ENCODE measurements at places on chromosomes 12 and 14.

- DNase-seq, result peak; percentile 54
These were observed 652 bp downstream of the SUPT16H start for GRCh38 chr14:21382886-21383847.

GRCh38 chr14:53640695-53641094 lies 315.9 kb downstream of the BMP4 start:
- peak; percentile 70 for DNase-seq

- no peak for DNase-seq
These were observed 94.5 kb downstream of the MYRFL start for GRCh38 chr12:69919495-69919894.

DNA sequence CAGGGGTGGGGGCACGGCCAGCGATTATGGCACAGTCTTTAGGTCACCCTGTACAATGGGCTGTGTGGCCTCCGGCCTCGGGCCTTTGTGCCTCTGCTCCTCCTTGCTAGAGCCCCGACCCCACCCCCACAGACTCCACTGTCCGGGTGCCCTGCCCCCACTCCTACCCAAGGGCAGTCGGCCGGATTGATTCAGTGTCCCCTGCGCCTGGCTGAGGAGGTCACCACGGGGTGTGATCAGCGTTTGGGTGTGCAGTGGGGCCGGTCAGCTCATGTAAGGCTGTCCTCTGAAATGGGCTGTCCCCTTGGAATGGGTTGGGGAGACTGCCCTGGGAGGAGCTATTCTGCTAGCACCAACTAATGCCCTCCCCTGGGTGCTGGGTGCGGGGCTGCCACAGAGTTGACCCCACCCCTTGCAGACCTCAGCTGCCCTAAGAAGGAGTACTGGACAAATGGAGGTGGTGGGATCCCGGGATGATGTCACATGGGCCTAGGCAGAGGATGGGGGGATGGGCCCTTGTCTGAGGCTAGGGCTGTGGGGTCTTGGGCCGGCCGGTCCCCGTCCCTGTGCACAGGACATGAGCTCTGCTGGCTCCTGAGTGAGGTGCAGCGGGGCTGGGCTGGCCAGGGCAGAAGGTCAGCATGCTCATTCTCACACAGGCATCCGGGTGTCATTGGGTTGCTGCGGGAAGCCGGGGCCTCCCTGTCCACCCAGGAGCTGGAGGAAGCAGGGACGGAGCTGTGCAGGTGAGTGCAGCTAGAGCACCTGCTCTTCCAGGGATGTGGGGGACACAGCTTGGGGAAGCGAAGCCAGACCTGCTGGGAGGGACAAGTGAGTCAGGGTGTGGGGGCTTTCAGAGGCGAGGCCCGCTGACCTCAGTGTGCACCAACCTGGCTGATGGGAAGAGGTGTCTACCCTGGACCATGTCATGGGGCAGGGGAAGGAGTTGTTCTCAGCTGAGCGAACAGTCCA lies 23.4 kb downstream of the ASPG start:
- no peak for DNase-seq

GRCh38 chr12:51751661-51752060 lies 96.9 kb downstream of the FIGNL2 start:
- no peak for DNase-seq

- peak; percentile 56 for DNase-seq
These were observed 69.4 kb downstream of the CD163L1 start for GRCh38 chr12:7374423-7375144.

GRCh38 chr14:61080591-61081010 lies 99.6 kb downstream of the SLC38A6 start:
- peak; percentile 100 for DNase-seq

DNA sequence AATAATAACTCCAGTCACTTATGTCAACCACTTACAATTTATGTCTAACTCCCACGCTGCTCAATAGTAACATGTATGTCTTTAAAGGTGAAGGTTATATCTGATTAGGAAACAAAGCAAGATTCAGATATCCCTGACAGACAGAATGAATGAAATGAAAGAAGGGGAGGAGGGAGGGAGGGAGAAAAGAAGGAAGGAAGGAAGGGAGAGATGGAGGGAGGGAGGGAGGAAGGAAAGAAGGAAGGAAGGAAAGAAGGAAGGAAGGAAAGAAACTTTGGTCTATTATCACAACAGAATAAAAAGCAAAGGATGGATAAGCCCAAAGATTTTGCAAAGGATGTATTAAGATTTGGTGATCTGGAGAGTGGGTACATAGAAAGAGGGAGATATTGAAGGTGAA lies 433.3 kb downstream of the PRKD1 start:
- no peak for DNase-seq

GRCh38 chr12:114626-115211 lies 48.2 kb downstream of the IQSEC3 start:
- DNase-seq, result no peak

GRCh38 chr12:43711348-43711747 lies 47.2 kb downstream of the PUS7L start:
- DNase-seq, result no peak

GRCh38 chr12:15751741-15752140 lies 37.4 kb downstream of the EPS8 start:
- peak; percentile 57 for DNase-seq

DNA sequence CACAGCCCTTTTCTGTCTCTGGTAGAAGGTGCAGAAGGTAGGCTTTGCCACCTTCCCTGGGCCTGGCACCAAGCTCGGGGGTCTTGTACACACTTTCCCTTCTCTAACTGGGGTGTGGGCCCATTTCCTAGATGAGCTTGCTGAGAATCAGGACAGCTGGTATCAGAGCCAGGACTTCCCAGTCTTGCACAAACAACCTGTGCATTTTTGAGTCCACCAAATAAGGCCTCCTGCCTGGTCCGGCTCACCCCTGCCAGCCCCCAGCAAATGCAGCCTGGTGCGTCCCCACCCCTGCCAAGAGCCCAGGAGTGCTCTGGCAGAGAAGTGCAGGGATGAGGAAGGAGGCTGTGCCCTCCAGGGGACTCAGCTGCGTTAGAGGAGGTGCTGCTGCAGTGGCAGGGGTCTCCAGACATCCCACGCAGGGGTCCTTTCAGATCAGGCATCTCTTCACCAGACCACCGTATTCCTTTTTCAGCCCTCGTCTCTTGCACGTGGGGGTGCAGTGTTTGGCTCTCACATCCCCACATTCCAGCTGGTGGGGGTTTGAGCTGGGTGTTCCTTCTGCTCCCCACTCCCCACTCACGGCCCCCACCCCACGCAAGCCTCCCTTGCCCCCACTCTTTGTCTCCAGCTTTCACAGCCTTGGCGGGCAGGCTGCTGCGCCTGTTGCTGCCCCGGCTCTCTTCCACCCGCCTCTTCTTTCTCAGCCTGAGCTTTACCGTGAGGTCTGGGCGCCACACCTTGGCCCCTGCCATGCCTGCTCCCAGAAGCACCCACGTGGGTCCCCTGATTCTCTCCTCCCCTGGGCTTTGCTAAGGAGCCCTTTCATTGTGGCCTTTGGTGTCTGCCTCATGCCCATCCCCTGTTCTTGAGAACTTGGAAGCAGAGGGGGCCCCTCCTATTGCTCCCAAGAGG lies 32.3 kb downstream of the MEG3 start:
- DNase-seq, result no peak

DNA sequence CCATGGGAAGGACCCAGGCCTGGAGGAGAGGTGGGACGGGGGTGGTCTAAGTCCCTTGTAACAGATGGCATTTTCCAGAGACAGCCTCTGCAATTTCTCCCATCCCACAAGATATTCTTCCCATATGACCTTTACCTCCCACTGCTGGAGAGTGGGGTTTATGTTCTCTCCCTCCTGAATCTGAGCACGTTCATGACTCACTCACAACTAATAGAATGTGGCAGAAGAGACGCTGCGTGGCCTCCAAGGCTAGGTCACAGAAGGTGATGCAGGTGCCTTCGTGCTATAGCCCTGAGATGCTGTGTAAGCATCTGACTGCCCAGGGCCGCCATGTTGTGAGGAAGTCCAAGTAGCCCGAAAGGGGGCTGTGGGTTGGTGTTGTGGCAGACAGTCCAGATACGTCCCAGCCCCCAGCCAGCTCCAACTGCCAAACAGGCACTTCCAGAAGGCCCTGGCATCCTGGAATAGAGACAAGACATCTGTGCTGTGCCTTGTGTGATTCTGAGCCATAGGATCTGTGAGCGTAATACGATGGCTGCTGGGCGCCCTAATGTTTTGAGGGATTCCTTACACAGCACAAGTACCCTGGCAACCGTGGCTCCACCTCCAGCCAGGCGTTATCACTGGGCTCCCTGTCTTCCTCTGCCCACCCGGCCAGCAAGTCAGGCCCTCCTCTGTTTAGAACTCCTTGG lies 56.1 kb upstream of the NCOR2 start:
- no peak for DNase-seq

DNA sequence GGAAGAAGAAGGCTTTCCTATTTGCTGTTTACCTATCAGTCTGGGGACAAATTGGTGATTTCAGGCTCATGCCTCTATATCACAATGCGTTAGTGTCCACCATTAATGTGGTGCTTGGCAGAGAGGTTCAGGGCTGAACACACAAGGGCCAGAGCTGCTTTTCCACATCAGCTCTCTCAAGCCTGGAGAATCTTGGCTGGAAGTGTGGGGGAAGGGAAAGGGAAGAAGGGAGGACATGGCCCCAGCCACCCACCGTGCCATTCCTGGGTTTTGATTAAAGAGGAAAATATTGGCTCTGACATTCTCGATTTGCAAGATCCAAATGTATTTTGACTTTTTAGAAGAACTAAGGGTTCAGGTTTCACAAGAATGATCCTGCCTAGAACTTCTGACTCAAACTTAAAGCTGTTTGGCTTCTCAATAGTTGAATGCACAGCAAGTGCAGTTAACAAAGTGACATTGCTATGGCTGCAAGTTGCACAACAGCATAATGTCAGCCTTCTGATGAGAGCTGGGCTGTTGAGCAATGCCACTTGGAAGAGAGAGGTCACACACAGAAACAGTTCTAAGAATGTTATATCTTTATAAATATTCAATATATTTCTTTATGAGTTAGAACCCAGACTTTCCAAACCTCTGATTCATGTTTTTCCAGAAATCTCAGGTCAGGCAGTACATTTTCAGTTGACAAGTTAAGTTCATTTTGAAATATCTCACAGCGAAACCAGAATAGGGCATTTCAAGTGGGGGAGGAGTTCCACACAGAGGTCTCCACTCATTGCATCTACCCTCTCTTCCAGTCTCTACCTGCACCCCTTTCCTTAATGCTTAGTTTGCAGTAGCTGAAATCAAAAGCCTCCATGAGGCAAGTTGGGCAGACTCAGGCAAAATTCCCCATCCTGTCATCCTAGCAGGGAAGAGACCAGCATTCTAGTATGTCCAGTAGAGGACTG lies 25.3 kb downstream of the IGF1 start:
- DNase-seq, result peak; percentile 16

- DNase-seq, result no peak
These were observed 136.2 kb downstream of the STXBP6 start for GRCh38 chr14:24913746-24914145.
